ENCODE measurements at places on chromosomes 5 and 9.
A peak's percentile ranks its signal among the peaks of the same experiment; 100 is the strongest.

- peak; percentile 71 for DNase-seq
Observed at GRCh38 chr5:16894236-16895057, 41.6 kb downstream of the MYO10 start.

GRCh38 chr9:109793921-109794320 is 13.9 kb downstream of the PALM2AKAP2 start:
- no peak for DNase-seq

DNA sequence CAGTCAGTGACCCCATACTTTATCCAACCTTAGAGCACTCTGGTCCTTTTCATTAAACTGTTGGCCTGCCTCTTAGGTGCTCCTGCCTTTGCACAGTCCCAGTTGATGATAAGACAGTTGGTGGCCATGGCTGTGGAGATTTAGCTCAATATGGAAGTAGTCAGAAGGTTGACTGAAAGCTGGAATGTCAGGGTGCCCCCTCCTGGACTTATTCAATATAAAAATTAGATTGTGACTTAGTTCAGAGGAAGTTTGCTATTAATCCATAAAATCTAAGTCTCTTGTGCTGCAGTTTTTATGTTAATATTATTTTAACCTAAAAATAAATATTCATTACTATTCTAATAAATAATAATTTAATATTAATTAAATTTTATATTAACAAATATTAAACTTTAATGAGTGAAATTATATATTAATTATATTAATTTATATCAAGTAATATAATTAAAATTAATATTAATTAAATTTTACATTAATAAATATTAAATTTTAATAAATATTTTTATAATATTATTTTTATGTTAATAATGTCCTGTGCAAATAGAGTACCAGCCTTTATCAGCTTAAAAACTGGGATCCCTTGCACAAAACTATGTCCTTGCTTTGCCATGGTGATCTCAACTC is 77.7 kb upstream of the ADAMTSL1 start:
- peak; percentile 13 for DNase-seq

DNA sequence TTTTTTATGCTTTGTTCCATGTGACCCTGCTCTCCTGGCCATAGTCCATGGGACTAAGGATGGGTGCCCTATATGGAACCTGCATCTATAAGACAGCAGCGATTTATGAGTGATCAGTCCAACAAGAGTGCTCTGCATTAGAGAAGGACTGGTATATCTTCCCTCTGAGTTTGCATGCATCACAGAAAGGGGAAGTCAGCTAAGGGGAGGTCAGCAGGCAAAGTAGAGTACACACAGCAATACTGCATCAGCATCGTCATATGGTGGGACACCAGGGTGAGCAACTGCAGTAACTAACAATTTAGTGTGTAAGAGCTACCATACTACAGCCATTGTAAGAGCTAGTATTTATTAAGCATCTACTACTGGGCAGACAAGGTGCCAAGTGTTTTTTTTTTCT is 311.3 kb downstream of the NDUFS4 start:
- no peak for DNase-seq

GRCh38 chr9:8732367-8733075 is 932.9 kb upstream of the DMAC1 start:
- no peak for DNase-seq

GRCh38 chr5:116651653-116652052 is 77.0 kb upstream of the SEMA6A start:
- DNase-seq, result no peak

DNA sequence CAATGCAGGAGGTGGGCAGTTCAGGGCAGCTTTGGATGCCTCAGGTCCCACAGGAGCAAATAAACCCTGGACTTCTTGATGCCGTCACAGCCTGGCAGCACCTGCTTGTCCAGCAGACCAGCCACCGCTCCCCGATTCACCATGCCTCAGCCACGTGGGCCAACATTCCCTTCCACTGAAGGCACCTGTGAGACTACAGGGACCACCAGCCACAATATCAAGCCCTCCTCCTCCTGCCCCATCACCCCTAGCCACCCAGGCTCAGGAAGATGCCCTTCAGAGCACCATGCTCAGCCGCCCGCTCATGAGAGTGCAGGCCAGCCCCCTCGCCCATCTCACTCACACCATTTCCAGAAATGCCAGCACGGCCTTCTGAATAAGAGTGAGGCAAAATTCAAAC is 234.7 kb downstream of the SYK start:
- DNase-seq, result no peak

- DNase-seq, result no peak
Observed at GRCh38 chr9:137521405-137521985, 28.7 kb downstream of the PNPLA7 start.

DNA sequence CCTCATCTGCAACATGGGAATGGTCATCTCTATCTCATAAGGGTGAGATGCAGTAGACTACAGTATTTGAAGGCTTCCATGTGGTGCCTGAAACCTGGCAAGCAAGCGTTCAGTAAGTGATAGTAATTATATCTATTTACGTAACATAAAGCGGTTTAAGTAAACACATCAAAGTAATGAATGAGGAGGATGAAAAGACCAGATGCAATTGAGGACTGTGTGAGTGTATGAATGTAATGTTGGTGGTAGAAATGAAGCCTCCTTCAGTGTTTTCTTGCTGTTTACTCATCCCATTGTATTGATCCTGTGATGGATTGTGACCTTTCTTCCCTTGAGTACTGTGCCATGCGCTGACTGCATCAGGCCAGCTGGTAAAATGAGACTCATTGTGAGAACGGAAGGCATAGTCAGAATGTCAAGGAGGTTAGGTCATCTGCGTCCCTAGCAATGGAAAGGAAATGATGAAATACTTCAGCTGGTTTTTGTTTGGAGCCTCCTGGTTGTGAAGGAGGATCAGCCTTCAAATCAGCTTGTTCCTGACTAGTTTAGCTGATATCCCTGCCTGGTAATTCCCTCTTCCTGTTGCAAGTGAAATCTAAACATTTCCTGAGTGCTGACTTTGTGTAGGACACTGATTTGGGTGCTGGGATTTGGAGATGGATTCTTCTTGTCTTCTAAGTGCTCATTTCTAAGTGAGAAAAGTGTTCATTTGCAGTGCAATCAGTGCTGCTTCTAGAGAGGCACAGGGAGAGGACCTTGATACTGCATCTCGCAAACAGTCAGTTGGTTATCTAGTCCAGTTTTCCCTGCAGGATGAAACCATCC is 35.6 kb downstream of the TNFSF8 start:
- peak; percentile 92 for DNase-seq

DNA sequence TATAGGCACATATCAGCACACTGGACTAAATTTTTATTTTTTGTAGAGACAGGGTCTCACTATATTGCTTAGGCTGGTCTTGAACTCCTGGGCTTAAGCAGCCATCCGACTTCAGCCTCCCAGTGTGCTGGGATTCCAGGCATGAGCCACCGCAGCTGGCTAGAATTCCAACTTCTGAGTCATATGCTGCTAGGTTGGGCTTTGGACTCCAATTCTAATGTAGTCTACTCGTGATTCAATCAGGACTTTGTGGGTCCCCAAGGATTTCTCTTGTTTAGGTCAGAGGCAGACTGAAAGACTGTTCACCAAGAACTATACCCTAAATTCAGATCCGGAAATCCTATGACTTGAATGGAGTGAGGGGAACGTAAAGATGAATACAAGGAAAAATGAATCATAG is 68.2 kb upstream of the CHD1 start:
- DNase-seq, result peak; percentile 51

GRCh38 chr9:1870915-1871314 is 144.2 kb upstream of the SMARCA2 start:
- no peak for DNase-seq

GRCh38 chr9:134735441-134736175 is 94.0 kb downstream of the COL5A1 start:
- DNase-seq, result peak; percentile 70

GRCh38 chr5:16539169-16539666 is 73.6 kb upstream of the ZNF622 start:
- DNase-seq, result peak; percentile 94

GRCh38 chr9:129569502-129570449 is 51.1 kb downstream of the C9orf50 start:
- no peak for DNase-seq

- DNase-seq, result no peak
Observed at GRCh38 chr5:111299067-111299481, 74.9 kb downstream of the CAMK4 start.

Measured in AG08395 (cell line).